ENCODE measurements at places on chromosomes 16 and 17.

- DNase-seq = no peak
Measured at GRCh38 chr16:14539156-14539555, 90.9 kb downstream of the PARN start.

- no peak for DNase-seq
Measured at GRCh38 chr17:14481664-14482063, 180.8 kb downstream of the HS3ST3B1 start.

DNA sequence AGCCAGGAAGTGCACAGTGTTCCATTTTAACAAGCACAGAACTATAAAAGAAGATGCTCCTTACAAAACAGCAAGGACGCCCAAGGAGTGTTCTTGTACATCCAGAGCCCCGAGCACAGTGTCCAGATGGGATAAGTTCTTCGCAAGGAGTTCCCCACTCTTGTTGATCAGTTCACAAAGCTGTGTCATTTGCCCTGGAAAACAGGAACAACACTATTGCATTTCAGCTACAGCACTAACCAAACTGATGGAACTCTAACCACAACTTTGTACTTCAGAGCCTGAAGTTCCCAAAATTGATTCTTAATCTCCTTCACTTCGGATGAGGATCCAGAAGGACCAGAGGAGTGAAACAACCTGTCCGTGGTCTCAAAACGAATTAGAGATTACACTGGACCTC, 5.1 kb downstream of the COPS3 start:
- DNase-seq = no peak

GRCh38 chr16:73848993-73849392, 447.6 kb upstream of the PSMD7 start:
- no peak for DNase-seq

- no peak for DNase-seq
Measured at GRCh38 chr17:61456688-61457225, 4.5 kb downstream of the TBX4 start.

- DNase-seq = no peak
Measured at GRCh38 chr16:85262558-85263238, 150.4 kb upstream of the CIBAR2 start.

GRCh38 chr17:75712446-75712845, 8.8 kb upstream of the ITGB4 start:
- DNase-seq = no peak

Data from NCI-H226 (cell line).